ENCODE measurements at places on chromosomes 13 and 19. TPM values are rescaled to one million over a fixed set of nuclear protein-coding genes. Genes with fewer than 3 reads are reported as not detected.

- DNase-seq = no peak
These were observed 41.7 kb downstream of the GGACT start for GRCh38 chr13:100546713-100547405.

- DNase-seq = no peak
These were observed 325.9 kb downstream of the KLF12 start for GRCh38 chr13:73808318-73808717.

- DNase-seq = no peak
These were observed 9.3 kb downstream of the SLC7A10 start for GRCh38 chr19:33216198-33216830.

GRCh38 chr13:98267080-98267912 is 90.2 kb upstream of the RNF113B start:
- no peak for DNase-seq

Gene SIGLEC9
- not detected for total RNA-seq

DNA sequence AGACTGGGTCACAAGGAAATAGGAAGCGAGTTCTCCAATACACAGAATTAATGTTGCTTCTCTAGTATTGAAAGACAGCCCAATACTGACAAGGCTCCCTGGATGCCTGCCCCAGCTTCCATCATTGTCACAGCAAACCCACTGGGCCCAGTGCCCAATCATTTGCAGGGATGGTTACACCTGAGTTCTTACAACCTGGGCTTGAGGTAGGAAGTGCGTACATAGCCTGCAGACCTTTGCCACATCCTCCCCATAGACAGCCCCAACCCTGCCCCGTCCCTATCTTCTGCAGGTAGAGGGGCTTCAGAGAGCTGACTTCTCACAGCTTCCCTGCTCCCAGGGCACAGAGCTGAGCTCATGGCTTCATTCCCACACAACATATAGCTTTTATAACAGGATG is 108.1 kb upstream of the UBL3 start:
- DNase-seq = no peak

DNA sequence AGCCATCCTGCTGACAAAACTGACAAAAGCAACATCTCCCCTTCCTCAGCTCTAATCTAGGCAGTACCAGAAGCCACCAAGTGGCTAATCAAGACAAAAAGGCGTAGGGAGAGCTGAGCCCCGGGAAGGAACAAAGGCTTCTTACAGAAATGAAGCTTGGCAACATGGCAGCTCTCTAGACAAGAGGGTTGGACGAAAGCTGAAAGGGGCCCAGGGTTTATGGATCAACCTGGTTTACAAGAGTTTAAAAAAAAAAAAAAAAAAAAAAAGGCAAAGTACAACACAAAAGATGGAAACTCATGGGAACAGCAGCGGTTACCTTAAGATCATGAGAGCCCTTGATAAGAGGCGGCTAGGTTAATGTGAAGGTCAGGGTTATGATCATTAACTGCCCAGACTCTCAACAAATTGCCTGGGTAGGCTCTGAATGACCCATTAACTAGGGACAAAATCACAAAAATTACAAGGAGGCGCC is 14.0 kb downstream of the ZC3H4 start:
- DNase-seq = peak; percentile 6
